ENCODE measurements at places on chromosomes 7 and 10.

- no peak for DNase-seq
These were observed 198.4 kb downstream of the DIP2C start for GRCh38 chr10:490891-491571.

GRCh38 chr10:125038637-125039036 lies 96.7 kb downstream of the ZRANB1 start:
- DNase-seq = no peak

- no peak for DNase-seq
These were observed 34.4 kb upstream of the PNLIP start for GRCh38 chr10:116511365-116511764.

- DNase-seq = no peak
These were observed 68.0 kb upstream of the EEPD1 start for GRCh38 chr7:36085096-36085495.

GRCh38 chr7:95933618-95934017 lies 161.3 kb downstream of the DYNC1I1 start:
- no peak for DNase-seq

DNA sequence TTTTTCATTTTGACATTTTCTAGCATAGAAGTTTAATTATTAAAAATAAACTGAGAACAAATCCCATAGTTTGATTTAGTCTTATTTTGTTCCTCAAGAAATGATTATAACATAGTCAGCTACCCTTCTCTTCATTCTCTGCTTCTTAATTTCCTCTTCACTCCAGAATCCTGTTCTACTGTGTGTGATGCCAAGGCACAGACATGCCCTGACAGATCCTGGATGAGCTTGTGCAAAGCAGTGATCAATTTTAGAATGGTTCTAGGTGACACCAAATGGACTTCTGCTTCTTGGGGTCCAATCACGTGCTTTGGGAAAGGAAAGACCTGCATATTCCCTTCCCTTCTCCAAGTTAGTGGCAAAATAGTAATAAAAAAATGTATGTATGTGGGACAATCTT lies 665.6 kb downstream of the MAGI2 start:
- DNase-seq = no peak

Data from NCI-H1694 treated with DMSO at 0.1 percent for 48 hours (cell line).